ENCODE measurements at places on chromosomes 3 and 15.

GRCh38 chr3:42072831-42073301 is 18.3 kb upstream of the TRAK1 start:
- no peak for DNase-seq

DNA sequence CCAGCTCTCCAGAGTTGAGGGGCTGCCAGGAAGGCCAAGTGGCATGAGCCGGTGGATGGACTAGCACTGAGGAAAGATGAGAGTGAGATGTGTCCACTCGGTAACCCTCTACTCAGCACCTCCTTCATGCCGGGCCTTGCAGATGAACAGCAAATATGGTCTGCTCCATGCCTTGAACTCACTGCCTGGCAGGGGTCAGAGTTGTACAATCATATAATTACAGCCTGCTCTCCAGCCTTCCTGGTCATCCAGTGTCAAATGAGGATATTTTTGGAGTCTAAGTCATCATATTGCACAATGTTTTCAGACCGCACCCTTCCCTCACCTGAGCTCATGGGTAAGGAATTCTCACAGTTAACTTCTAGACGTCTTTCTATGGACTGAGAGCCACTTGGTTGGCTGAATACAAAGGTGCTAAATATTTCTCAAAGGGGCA is 4.9 kb downstream of the MGLL start:
- no peak for DNase-seq

- DNase-seq = no peak
Measured at GRCh38 chr15:37253877-37254276, 153.5 kb upstream of the MEIS2 start.

DNA sequence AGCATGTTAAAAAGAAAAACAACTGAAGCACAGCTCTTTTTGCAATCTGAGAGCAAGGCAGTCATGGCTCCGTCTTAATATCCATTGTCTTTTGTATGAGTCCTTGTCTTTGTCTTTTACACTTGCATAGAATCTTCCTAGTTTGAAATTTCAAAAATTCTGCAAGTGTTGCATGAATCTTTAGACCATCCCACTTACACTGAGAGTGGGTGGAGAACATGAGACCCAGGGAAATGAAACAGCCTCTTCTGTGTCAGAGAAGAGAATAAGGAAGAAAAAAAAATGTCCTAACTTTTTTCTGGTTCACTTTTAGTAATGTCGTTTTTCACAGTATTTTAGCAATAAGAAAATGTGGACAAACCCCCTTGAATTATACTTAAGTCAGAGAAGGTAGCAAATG is 12.1 kb upstream of the DCLK3 start:
- DNase-seq = no peak

DNA sequence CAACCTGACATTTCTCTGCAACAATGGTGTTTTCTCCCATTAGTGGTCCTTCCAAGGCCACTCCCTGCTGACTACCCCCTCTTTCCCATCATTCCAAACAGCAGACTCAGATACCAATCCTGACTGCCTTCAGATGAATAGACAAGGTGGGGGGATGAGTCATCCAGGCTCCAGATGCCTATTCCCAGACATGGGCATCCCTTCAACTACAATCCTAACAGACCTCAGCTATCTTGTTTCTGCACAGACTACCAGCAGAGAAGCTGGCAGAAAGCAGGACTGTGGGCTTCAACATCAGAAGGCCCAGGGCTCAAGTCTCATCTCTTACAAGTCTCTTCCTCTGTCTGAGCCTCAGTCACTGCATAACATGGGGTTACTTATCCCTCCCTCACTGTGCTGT is 2.2 kb downstream of the RBP1 start:
- DNase-seq = no peak

- no peak for DNase-seq
Measured at GRCh38 chr15:22808240-22808639, 21.8 kb downstream of the NIPA1 start.

GRCh38 chr3:104556372-104557078 is 810.2 kb upstream of the ALCAM start:
- no peak for DNase-seq

GRCh38 chr15:61050844-61051568 is 178.1 kb downstream of the RORA start:
- no peak for DNase-seq

DNA sequence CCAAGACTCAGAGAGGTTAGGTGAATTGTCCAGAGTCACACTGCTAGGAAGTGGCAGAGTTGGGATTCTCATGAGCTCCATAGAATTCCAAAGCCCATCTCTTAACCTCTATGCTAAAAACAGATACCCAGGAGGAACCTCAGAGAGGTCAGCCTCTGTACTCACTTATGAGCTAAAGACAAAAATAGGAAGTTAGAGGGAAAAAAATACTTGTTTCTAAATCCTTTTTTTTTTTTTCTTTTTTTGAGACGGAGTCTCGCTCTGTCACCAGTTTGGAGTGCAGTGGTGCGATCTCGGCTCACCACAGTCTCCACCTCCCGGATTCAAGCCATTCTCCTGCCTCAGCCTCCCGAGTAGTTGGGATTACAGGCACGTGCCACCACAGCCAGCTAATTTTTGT is 31.4 kb downstream of the FSD2 start:
- no peak for DNase-seq

GRCh38 chr15:40481341-40482074 is 10.7 kb downstream of the CHST14 start:
- no peak for DNase-seq

DNA sequence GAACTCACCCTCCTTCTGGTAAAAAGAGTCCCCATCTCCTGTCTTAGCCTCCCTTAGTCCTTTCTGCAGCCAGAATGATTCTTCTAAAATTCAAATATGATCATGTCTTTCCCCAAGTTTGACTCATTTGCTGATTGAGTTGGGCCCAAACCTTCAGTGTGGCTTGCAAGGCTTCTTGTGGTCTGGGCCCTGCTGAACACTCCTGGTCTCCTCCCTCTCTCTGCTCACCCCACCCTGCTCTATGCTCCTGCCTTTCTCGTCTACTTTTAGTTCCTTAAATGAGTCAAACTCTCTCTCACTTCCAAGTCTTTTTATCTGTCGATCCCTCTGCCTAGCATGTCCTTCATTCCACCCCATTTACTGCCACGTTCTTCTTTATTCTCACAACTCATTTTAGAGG is 72.6 kb downstream of the CCR1 start:
- DNase-seq = no peak

GRCh38 chr3:50269977-50270413 is 1.0 kb downstream of the SEMA3B start:
- no peak for DNase-seq

DNA sequence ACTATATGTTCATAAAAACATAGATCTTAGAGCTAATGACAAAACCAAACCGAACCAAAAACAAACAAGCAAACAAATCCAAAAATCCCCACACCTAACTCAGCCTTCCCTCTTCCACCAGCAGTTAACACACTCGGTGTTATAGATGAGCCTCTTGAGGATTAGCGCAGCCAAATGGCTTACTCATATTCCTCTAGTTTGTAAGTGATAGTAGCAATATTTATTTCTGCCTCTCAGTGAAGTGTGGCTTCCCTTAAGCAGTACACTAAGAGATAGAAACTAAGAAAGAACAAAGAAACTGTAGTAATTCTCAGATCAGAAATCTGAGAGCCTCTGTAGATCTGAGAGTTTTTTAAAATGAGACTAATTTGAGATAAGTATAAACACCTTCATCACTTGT is 2.4 kb upstream of the NCEH1 start:
- no peak for DNase-seq

GRCh38 chr3:135263331-135263730 is 468.3 kb downstream of the EPHB1 start:
- no peak for DNase-seq

GRCh38 chr15:80068578-80068977 is 9.1 kb downstream of the ZFAND6 start:
- no peak for DNase-seq

DNA sequence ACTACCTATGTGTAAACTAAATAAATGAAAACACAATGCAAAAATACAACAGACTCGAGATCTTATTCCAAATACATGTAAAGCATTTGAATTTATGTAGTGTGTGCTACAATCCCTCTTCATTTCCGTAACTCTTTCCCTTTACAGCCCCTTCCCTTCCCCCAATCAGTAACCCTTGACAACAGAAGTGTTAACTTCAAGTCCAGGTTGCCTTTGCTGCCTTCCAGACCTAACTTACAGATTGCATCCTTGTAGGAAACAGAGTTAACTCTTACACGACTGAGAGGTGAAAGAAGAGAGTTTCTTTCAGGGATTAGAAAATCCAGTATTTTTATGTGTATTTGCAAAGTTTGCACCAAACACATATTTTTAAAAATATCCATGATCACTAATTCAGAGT is 1.4 kb upstream of the ROBO1 start:
- no peak for DNase-seq

DNA sequence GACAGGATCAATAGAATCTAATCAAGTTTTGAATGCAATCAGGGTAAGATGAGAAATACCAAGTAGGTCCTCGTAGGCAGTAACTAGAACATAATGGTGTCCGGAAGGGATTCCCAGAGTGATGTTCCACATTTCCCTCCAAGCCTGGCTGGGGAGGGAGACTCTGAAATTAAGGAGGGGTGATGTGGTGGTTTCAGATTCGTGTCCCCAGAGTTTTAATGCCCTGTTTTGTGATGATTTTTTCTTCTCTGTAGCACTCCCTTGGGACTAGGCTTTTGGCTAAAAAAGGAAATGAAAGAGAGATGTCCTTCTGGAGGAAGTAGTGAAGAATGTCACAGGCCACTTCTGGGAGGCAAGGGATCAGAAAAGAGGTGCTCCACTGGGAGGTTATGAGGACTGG is 108.3 kb upstream of the CACNA2D3 start:
- DNase-seq = no peak

DNA sequence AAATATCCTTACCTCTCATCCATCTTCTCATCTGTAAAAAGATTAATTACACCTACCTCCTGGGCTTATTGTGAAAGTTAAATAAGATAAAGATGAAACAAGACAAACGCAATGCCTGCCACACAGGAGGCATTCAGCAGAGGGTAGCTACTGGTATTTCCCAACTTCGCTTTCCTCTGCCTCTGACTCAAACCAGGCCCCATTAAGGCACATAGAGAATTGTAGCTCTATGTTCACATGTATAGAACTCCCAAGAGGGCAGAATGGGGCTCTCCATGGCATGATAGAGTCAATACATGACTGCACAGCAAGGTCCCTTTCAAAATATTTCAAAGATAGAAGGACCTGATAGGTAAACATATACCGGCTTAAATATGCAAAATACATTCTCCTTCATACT is 1.4 kb downstream of the LYSMD2 start:
- no peak for DNase-seq

DNA sequence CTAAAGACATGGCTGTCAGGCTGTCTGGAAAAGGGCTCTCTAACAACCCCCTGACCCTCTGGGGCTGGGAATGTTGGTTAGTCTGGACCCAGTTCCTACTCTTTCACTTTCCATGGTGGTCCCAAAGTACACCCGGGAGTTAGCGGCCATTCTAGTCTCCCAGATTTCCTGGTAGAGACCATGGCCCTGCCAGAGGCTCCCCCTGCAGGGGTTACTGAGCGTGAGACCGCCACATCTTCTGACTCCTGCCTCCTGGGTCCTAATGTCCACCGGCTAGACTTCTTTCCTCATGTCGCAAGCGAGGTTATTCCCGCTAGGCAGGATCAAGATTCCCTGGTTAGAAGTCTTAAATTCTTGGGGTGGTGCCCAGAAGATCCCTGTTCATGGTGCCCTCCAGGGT is 540.0 kb upstream of the ROBO1 start:
- DNase-seq = no peak

GRCh38 chr3:117005274-117005673 is 295.7 kb downstream of the TUSC7 start:
- DNase-seq = no peak

DNA sequence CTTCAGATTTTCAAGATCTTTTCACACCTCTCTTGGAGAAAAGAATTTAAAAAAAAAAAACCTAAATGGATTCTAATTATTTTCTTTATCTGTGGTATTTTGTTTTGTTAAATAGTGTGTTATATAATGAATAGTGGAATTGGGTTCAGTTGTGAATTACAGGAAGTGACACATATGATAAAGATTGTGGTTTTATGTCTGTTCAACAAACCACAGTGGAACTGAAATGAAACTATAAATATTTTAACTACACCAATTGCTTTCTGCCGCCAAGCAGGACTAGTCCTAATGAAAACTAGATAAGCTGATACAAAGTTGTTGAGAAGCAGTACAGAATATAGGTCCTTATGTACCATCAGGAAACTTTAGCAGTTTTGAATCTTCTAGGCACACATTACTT is 121.6 kb downstream of the UBE2E2 start:
- DNase-seq = no peak

DNA sequence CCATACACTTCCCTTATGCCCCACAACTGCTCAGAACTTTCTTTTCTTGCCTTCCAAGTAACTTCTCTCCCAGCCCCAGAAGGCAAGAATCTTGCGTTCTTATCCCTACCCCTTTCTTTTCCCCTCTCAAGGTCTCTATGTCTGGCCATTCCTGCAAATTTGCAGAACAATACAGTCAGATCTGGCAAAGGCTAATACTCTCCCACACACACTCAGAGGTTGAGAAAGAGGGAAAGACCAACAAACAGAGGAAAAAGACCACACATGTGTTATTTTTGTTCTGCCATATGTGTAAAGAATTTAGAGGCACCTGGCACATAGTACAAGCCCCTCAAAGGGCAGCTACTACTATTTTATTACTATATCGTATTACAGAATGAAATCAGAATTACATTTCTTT is 25.7 kb downstream of the GJD2 start:
- DNase-seq = no peak

DNA sequence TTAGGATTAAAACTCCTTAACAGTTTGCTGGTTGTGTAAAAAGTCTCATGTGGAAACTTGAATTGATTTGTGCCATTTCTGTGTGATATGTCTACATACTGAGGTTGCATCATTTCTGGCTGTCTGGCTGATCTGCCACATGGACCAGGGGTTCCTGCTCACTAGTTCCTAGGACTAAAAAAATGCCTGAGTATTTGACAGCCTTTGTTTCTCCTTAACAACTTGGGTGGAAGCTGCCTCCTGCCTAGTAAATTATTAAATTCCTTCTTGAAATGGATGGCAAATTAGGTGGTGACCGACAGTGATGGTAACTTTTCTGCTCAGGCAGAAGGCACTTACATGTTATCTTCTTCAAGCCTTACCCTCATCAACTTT is 226.9 kb upstream of the MRPL3 start:
- no peak for DNase-seq

DNA sequence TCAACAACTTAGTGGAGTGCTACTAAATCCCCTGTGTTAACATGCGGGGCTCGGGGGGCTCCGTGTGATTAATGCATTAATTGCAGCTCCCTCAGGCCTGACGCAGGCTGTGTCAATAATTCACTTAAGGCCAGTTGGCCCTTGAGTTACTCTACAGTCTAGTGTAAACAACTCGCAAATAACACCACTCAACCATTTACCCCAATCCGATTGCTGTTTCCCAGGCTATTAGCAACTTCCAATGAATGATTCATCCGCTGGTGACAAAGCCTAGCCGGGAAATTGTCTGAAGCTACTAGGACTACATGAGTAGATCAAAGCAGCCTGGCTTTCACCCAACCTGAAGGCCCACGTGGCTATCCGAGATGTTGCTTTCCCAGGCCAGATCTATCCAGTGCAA is 121.3 kb upstream of the SOX14 start:
- no peak for DNase-seq

- DNase-seq = no peak
Measured at GRCh38 chr3:190811775-190812480, 50.6 kb downstream of the GMNC start.

Measured in memory B cell (primary cell).